Hypothalamus (tissue), 51 donors: ENCODE measurements at places on chromosomes 5 and 9.
A peak's percentile ranks its signal among the peaks of the same experiment; 100 is the strongest.

- DNase-seq, result no peak
Observed at GRCh38 chr5:136006761-136007251, 22.0 kb upstream of the TGFBI start.

- DNase-seq, result peak; percentile 38
Observed at GRCh38 chr5:172716796-172717313, 54.1 kb downstream of the DUSP1 start.

- DNase-seq, result no peak
Observed at GRCh38 chr5:5800801-5801761, 378.6 kb downstream of the ICE1 start.

DNA sequence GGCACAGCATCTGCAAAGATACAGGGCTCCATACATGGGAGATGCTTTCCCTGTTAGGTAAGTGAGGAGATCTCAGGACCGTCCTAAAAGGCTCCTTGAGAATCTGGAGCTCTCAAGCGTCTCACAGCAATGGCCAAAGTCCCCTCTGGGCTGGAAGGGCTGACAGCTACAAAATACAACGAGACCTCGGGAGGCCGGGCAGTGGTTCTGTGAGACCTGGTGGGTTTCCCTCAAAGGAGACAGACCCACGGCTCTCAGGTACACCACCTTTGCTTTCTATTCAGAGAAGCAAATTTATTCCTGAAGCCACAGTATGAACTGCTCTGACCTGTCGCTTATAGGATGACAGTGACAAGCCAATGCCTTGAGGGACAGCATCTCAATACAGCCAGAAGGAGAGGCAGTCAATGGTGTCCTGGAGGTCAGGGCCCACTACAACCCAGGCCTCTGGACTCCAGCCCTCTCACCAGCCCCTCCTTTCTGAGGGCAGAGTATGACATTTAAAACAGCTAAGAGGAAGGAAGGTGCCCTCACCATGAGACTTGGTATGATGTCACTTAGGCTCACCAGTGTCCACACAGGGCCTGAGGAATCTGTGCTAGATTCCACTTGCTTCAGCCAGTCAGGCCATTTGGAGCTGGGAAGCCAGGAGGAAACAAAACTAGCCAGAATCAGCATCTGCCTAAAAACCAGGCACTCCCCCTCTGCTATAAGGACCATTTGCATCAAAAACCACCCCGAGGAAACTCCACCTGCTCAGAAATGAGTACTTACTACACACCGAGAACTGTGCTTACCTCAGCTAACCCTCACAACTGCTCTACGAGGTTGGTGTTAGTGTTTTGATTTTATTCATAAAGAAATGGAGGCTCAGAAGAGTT is 86.5 kb upstream of the FSTL4 start:
- no peak for DNase-seq

DNA sequence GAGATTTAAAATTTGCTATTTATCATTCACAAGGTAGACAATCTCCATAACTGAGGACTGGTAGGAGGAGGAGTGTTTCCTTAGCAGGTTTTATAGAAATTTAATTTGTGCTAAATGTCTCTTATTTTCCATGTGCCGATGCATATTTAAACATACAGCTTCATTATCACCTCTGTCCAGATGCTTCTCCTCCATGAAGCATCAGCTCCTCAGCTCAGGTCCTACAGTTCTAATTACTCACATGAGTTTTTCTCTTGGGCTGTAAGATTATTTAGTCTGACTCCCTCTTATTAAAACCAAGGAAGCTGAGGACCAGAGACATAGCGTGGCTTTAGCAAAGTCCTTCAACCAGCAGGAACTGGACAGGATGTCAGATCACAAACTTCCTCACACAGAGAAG is 300.2 kb upstream of the PANK3 start:
- no peak for DNase-seq

GRCh38 chr9:77647267-77648233 is 572 bp downstream of the GNA14 start:
- peak; percentile 23 for DNase-seq

DNA sequence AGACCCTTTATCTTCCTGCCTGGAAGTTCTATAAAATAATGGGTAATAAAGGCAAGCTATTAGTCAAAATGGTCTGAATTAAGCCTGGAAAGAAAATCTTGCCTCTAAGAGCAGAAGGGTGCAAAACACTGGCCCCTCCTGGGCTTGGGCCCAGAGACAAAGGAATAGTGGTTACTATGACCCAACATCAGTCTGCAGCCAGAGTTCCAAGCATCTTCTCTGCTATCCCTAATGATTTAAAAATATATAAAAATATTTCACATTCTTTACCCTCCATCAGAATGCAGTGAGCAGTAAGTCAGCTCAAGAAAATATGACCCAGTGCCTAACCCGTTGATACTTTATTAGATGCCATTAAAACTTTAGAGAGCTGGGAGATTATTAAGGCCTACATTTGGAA is 14.7 kb downstream of the TNFAIP8 start:
- DNase-seq, result no peak
